ENCODE measurements at places on chromosomes 16 and 17.

- DNase-seq: no peak
These were observed 4.5 kb upstream of the MMP28 start for GRCh38 chr17:35799942-35800341.

GRCh38 chr17:27530764-27531391 lies 74.6 kb downstream of the KSR1 start:
- DNase-seq: no peak

DNA sequence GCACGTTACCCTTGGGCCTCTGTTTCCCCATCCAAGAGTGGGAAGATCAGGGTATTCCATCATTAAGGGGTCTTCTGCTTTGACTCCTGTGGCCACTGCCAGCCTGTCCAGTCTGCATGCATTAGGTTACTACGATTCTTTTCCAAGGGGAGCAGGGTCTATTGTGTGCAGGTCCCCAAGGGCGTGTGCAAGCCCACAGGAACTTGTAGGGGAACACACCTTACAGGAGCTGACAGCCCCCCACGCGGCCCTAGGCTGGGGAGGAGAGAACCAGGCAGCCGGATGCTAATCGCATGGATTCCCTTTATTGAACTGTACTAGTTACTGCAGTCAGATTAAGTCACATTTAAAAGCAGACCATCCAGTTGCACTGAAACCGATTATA lies 116.7 kb downstream of the C16orf78 start:
- DNase-seq: no peak

DNA sequence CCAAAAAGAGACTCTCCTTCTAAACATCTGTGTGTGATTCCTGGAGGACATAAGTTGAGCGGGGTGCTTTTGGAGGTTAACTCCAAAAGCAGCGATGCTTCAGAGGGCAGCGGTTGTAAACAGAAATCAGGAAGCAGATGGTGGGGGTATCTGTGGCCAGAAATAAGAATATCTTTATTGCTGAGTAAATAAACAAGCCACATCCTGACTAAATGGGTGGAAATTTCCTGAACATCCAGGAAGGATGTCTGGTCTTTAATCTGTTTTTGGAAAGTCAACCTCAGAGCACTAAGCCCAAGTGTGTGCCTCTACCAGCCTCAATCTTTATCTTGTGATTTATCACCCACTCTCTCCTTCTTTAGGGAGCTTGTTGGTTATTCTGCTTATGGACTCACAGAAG lies 123.3 kb downstream of the CDH13 start:
- no peak for DNase-seq

- DNase-seq: no peak
These were observed 434.0 kb upstream of the CDH5 start for GRCh38 chr16:65932350-65933072.

GRCh38 chr16:89842471-89843408 lies 14.5 kb downstream of the SPIRE2 start:
- DNase-seq: no peak

GRCh38 chr17:77480509-77481215 lies 339.9 kb downstream of the SEC14L1 start:
- no peak for DNase-seq

DNA sequence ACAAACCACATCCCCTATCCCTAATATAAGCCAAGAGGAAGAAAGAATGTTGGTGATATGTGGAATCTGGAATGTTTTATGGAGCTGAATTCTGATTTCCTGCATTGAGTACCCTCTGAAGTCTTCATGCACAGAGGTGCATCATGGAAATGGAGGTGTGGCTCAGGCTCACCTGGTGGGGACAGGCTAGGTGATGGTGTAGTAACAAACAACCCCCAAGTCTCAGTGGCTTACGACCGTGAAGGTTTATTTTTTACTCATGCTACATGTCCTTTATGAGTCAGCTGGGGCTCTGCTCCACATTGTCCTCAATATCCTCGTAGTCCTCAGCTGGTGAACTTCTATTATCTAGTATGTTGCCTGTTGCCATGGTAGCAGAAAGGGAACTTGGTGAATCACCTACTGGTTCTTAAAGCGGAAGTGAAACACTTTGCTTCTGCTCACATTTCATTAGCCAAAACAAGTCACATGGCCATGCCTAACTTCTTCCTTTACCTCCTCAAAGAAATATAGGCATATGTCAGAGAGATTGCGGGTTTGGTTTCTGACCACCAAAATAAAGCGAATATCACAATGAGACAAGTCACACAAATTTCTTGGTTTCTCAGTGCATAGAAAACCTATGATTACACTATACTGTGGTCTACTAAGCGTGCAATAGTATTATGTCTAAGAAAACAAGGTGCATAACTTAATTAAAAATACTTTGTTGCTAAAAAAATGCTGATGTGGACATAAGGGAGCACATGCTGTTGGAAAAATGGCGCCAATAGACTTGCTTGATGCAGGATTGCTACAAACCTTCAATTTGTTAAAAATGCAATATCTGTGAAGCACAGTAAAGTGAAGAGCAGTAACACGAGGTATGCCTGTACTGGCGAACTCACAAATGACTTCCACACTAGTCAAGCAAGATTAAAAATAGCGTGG lies at the start of gene PMFBP1:
TSS of gene PMFBP1 (minus strand) at position 51 of the 930 bp plus-strand sequence. CDS start 947 bp downstream, outside the sequence.
- DNase-seq: peak; percentile 18

- no peak for DNase-seq
These were observed 201.5 kb downstream of the IRF8 start for GRCh38 chr16:86100205-86101136.

DNA sequence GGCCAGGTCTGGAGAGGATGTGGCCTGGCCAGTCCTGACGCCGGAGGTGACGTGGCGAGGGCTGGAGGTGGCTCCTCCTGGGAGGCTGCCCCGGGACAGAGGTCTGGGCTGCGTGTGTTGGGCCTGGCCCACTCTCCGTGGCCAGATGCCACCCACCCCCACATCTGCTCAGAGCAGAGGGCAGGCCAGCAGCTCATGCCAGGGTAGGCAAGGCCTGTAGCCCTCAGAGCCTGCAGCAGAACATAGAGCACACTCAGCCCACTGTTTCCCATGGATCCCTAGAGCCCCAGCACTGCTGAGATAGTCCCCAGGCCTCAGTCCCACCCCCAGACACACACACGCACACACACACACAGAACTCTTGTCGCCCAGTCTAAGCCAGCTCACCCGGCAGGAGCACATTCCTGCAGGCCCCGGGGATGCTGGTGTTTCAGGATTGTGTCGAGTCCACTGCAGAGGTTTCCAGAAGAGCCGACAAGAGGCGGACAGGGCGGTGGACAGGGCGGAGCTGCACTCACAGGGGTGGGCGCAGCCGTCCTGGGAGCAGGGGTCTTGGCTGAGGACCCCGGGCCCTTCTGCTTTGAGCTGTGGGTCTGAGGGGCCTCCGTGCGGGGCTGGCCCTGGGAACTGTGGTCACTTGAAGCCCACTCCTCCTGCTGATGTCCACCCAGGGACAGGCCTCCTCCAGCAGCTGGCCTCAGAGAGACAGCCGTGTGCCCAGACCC lies 33.4 kb downstream of the SOX8 start:
- no peak for DNase-seq

- DNase-seq: no peak
These were observed 598 bp downstream of the NIP7 start for GRCh38 chr16:69340095-69340644.

- DNase-seq: peak; percentile 54
These were observed 10.6 kb upstream of the CCL5 start for GRCh38 chr17:35890774-35891155.

DNA sequence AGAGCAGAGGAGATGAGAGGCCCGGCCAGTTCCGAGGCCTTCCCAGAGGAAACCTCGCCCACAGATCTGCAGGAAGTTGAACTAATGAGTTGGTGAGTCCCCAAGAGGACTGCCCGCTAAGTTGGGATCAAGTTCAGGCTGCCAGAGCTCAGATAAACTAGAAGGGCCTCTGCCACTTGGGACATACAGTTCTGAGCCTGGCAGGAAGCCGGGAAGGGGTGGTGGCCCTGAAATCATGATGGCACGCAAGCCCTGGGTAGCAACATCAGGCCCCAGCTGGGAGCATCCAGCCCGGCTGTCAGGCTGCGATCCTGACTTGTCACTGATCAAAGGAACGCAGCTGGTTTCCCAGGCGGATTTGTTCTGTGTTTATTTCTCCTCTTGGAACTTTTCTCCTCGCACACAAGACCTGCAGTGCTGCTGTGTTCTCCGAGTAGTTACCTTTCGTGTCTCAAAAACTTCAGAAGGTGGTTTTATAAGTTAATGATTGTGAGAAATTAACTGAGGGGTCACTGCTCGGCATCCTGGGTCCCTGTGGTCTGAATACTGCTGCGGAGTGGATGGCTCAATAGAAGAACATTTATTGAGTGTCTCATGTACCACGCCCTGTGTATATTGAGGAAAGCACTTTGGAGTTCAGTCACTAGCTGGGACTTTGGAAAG lies 8.0 kb upstream of the WFDC1 start:
- DNase-seq: no peak
